ENCODE measurements at places on chromosomes 12 and 14.

DNA sequence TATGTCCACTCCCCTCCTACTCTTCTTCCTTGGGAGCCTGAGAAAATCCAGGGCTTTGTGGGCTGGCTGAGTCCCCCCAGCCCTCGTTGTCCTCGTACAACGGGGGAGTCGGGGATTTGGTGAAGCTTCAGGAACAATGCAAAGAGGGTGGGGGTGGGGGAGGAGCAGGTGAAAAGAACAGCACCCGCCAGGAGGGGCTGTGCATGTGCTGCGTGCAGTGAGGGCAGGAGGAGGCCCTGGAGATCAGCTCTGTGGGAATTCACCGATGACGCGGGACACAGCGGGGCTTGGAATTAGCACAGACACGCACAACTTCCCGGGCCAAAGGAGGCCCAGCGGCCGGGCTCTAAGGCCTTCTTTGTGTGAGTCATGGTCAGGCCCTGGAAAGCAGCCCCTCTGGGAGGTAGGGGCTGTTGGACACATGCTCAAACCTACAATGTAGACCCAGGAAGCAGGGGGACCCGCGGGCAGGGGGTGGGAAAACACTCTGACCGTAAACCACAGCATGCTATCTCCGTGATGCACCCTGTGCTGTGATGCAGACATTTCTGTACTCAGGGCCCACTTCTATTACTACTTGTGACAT, 32.8 kb downstream of the RBM19 start:
- DNase-seq = peak; percentile 81

DNA sequence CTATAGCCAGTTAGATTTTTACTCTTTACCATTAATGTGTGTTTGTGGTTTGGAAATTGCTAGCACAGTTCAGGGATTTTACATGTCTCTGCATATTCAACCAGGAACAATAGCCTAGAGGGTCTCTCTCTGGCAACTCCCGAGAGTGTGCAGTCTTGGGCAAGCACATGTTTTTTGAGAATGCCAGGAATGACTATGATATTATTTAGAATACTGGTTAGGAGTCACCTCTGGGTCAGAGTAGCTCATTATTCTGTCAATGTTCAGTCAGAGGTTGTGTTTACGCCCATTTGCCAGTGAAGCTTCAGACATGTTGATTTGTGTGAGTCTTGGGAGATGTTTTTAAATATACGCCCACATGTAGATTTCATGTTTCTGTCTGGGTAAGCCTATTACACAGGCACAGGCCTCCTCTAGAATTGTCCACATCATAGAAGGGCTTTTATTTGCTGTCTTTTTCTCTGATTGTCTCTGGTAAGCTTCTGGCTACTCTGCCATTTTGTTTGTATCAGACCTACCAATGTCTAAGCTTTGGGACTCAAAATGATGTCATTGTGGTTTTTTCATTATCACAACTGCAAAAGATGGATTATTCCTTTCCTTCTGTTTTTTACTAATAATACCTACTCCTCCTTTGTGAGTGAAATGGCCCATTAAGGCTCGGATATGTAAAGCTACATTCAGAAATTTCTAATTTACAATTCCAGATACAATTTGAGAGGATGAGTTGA, 203.1 kb upstream of the PPFIA2 start:
- no peak for DNase-seq

- no peak for DNase-seq
Measured at GRCh38 chr12:31322801-31323207, 3.1 kb downstream of the SINHCAF start.

DNA sequence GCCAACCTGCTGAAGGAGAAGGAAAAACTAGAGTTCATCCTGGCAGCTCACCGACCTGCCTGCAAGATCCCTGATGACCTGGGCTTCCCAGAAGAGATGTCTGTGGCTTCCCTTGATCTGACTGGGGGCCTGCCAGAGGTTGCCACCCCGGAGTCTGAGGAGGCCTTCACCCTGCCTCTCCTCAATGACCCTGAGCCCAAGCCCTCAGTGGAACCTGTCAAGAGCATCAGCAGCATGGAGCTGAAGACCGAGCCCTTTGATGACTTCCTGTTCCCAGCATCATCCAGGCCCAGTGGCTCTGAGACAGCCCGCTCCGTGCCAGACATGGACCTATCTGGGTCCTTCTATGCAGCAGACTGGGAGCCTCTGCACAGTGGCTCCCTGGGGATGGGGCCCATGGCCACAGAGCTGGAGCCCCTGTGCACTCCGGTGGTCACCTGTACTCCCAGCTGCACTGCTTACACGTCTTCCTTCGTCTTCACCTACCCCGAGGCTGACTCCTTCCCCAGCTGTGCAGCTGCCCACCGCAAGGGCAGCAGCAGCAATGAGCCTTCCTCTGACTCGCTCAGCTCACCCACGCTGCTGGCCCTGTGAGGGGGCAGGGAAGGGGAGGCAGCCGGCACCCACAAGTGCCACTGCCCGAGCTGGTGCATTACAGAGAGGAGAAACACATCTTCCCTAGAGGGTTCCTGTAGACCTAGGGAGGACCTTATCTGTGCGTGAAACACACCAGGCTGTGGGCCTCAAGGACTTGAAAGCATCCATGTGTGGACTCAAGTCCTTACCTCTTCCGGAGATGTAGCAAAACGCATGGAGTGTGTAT, 2.4 kb downstream of the FOS start:
- no peak for DNase-seq

DNA sequence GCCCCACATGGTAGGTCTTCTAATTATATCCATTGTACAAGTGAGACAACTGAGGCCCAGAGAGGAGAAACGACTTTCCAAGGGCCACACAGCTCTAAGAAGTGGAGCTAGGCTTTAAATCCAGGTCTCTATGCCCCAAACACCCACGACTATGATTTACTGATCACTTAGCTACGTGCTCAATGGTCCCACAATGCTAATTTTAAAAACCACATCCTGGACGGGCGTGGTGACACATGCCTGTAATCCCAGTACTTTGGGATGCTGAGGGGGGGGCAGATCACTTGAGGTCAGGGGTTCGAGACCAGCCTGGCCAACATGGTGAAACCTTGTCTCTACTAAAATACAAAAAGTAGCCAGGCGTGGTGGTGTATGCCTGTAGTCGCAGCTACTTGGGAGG, 8.4 kb upstream of the MLEC start:
- no peak for DNase-seq

DNA sequence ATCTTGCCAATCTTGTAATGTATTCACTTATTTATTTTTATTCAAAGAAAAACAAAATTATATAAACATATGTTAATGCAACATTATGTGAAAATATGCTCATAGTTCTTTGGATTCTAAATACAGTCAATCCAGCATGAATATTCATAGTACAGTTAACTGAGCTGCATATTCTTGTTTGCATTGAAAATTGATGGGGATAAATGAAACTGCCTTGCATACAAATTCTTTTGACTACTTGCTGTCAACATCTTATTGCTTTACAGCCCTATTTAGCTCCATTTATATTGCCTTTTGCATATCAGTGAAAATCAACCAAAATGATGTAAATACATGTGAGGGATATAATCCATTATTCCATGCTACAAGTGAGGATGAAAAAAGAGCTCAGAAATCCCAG, 135.3 kb downstream of the CCER1 start:
- no peak for DNase-seq

DNA sequence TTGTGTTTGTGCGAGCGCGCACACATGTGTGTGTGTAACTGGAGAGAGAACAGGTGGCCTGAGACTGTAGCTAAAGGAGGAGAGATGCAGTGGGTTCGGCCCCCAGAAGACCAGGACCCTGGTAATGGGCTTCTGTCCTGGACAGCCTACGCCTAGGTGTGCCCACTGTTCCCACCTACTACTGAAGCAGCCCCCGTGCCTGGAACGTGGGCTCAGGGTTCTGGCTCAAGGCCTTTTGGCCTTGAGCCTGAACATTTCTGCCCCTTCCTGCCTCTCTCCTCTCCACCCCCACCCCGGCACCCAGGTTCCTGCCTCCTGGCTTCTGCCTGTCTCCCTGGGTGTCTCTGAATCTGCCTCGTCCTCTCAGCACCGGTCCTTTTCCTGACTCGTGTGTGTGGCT, 1.5 kb upstream of the NXPH4 start:
- no peak for DNase-seq

- DNase-seq = no peak
Measured at GRCh38 chr12:121217761-121218160, 7.8 kb downstream of the P2RX4 start.

DNA sequence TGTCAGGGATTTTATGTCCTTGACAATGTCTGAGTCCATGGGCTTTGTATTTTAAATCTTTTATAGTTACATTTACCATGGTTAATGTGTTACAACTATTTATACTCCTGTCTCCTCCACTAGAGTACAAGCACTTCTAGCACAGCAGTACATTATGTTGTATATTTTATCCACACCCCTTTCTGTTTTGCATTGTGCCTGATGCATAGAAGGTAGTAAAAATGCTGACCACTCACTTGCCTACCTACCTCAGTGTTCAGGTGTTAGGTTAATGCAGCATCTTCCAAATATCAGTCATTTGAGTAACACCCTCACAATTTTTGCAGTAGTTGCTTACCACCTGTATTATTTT, 31.1 kb upstream of the SLC38A2 start:
- DNase-seq = no peak

DNA sequence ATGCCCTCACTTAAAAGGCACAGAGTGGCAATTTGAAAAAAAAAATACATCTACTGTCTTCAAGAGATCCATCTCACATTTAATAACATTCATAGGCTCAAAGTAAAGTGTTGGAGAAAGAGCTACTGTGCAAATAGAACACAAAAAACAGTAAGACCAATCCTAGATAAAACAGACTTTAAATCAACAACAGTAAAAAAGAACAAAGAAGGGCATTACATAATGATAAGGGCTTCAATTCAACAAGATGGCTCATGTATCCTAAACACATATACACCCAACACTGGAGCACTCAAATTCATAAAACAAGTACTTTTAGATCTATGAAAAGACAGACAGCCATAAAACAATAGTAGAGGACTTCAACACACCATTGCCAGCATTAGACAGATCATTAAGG, 93.6 kb upstream of the PCED1B start:
- DNase-seq = no peak

DNA sequence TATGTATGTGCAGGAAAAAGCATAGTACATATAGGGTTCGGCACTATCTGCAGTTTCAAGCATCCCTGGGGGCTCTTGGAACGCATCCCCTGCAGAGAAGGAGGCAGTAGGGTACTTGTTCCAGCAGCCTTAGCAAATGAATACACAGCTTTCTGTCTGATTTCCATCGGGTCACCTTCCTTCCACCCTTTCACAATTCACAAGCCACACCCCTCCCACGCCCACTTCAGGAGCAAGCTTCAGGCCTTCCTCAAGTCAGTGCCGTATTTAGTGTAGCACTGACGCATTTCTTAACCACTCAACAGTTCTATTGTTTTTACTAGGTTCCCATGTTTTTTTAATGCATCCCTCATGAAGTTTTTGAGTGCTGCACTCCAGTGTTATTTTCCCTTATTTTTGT, 64.2 kb downstream of the CLMN start:
- peak; percentile 49 for DNase-seq

- no peak for DNase-seq
Measured at GRCh38 chr14:101361451-101362433, 199.6 kb upstream of the DIO3 start.

GRCh38 chr12:109762673-109763191, 49.1 kb downstream of the FAM222A start:
- no peak for DNase-seq

- no peak for DNase-seq
Measured at GRCh38 chr14:61751475-61751989, 10.7 kb upstream of the SNAPC1 start.

DNA sequence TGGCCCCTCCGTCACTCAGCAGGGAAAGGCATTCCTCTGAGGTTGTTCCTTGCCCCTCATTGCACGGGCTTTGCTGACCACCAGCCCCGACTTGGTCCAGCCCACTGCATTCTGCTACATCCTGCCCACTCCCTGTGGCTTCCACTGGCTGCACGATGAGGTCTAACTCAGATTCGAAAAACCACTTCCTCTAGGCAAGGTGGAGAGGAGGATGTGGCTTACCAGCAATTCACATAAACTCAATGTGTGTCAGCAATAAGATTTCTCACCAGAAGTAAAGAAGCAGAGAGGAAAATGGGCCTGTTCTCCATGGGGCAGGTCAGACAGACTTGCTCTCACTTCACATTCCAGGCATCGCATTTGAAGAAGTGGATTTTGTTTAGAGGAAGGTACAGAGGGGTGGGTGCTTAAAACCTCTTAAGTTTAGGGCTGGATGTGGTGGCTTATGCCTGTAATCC, 14.7 kb downstream of the GPR68 start:
- DNase-seq = peak; percentile 77

GRCh38 chr14:31477248-31477647, 10.6 kb downstream of the GPR33 start:
- DNase-seq = no peak

- peak; percentile 85 for DNase-seq
Measured at GRCh38 chr14:69013943-69014782, 35.1 kb upstream of the ACTN1 start.

DNA sequence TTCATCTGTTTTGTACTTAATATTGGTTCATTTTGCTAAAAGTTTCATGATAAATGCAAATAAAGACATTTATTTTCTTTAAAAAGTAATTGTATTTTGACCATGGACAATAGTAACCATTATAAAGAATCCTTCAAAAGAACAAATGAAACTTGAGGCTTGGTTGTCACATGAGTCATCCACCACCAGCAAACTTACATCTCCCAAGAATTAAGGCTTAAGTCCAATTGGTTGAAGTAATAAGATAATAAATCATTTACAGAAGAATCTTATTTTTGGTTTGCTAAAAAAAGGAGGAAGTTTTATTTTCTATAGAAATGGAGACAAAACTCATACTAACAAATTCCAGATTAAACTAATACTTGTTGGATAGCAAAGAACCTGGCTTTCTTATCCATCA, 84.8 kb upstream of the KITLG start:
- no peak for DNase-seq

DNA sequence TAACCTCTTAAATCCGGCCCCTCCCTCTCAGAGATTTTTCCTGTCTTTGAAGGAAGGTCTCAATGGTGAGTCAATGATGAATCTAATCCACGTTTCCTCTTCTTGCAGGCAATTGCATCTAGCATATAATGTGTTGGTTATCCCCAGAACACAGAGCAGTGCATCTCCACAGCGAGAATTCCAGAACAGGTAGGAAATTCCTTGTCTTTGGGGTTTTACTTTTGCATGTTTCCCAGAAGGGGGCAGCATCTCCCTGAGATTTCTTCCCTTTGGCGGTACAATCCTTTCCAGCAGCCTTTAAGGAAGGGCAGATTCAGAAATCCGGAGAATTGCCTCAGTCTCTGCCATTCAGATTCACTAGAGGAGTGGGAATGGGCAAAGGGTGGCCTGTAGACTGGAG, 128.0 kb downstream of the KCNA5 start:
- DNase-seq = peak; percentile 48

DNA sequence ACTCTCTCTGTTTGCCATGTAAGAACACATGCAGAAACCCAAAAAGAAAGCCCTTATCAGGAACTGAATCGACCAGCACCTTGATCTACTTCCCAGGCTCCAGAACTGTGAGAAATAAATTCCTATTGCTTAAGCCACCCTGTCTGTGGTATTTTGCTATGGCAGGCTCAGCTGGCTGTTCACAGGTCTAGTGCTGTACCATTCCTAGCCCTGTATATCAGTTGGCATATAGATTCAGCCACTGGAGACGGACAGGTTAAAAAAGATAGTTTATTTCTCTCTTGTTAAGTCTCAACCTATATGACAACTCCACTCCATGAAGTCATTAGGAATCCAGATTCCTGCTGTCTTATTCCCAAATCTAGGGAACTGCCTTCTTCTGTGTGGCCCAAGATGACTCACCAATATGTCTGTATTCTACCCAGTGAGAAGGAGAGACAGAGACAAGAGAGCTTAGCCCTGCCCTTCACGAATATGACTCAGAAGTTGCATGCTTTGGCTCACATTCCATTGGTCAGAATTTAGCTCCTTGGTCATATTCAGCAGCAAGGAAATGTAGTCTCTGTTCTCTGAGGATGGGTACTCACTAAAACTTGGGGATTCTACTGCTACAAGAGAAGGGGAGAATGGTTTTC, 57.0 kb downstream of the PLEKHG7 start:
- DNase-seq = no peak
